ENCODE measurements at places on chromosomes 1 and 21. TPM values are rescaled to one million over a fixed set of nuclear protein-coding genes. Genes with fewer than 3 reads are reported as not detected.

MEGF6 gene
- total RNA-seq = 11.2 TPM

ATP1A4 gene
- total RNA-seq = not detected

GRCh38 chr1:95408507-95409136 is 174.6 kb downstream of the RWDD3 start:
- DNase-seq = no peak

DNA sequence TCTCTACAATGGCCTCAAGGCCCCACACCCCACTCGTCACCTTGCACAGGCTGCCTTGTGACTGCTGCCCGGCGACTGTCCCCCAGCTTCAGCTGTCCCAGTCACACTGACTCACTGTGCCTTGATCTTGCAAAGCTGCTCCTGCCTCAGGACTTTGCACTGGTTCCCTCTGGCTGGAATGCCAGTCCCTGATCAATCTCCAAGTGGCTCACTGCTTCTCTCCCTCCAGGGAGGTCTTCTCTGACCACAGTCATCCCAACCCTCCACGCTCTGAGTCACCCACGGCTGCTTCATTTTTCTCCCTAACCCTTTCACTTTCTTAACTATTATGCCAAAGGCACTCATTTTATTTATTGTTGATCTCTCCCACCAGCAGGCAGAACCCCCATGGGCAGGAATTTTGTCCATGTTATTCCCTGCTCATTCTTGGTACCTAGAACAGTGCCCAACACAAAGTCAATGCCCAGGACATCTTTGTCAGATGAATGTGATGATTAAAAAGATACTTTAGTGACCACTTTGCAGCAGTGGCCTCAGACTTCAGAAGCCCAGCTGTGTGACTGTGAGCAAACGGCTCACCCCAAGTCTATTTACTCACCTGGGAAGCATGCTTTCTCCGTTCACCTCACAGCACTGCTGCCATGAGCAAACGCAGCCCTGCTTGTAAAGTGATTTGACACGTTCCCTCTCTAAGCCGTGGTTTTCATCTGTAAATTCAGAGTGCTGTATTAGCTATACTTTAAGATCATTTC is 53.4 kb downstream of the ZBTB18 start:
- DNase-seq = no peak

DNA sequence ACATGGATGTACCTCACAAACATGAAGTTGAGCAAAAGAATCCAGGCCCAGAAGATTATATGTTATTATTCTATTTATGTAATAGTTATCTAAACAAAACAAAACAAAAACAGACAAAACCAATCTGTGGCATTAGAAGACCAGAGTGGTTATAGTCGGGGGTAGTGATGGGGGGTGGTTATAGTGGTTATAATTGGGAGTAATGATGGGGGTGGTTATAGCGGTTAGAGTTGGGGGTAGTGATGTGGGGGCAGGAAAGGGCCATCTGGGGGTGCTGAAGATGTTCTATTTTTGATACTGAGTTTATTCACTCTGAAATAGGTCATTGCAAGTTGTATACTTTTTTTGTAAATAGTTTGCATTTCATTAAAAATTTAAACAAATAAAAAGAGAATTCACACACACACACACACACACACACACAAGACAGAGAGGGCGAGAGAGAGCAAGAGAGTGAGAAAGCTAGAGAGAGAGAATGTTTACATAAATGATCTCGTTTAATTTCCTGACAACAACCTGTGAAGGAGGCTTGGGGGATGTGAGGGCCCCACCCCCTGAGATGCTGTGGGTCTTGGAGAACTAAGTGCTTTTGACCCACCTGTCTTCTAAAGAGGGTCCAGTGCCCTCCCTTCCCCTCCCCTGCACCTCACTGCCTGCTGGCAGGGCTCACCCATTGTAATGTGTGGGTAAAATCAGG is 37.4 kb downstream of the RHOU start:
- DNase-seq = no peak

DNA sequence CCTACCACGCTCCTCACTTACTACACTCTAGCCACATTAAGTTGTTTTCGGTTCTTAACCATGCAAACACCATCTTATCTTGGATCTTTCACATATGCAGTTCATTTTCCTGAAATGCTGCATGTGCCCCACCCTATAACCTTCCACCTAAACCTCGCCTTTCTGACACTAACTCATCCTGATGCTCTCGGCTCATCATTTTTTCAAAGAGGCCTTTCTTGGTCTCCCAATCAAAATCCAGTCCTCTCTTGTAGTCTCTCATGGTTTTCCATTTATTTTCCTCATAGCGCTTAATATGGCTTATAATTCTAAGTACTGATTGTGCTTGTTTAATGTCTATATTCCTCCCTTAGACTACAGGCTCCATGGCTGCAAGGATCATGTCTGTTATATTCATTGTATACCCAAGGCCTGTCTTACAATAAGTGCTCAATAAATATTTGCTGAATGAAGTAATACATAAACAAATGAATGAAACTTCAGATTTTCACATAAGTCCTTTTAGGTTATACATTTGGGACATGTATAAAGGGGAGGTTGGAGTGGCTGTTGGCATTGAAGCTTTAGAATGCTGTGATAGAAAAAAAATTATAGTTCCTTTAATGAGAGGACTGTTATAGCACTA is 79.2 kb upstream of the CDC42BPA start:
- DNase-seq = no peak

- no peak for DNase-seq
Measured at GRCh38 chr1:226650236-226650841, 88.7 kb downstream of the ITPKB start.

Data from activated CD8-positive, alpha-beta memory T cell treated with anti-CD3 and anti-CD28 coated beads, Interleukin-2, amount 10 ng/mL, durations not matched to agents 7 days and 5 days (primary cell).